ENCODE measurements at places on chromosomes 2 and 18.

GRCh38 chr2:68825866-68826265 lies 45.3 kb downstream of the BMP10 start:
- DNase-seq = no peak

DNA sequence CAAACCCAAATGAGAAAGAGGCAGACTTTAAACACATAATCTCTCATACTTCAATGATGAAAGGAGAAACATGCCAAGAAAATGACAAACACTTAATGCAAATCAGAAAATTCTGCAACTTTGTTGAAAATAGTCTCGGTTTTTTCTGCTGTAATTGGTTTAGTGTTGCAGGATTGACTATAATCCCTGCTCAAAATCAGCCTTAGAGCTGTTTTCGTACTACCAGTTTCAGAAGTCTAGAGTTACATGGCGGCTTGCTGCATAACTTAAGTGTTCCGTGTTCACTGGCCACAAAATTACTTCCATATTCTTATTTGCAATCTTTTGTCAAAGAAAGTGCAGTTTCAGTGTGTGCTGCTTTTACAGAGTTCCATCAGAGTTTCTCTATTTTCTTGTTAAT lies 48.9 kb upstream of the ITGAV start:
- no peak for DNase-seq

GRCh38 chr2:218006741-218007140 lies 3.9 kb upstream of the TNS1 start:
- no peak for DNase-seq

GRCh38 chr2:52347292-52347691 lies 1315.4 kb upstream of the NRXN1 start:
- DNase-seq = no peak

DNA sequence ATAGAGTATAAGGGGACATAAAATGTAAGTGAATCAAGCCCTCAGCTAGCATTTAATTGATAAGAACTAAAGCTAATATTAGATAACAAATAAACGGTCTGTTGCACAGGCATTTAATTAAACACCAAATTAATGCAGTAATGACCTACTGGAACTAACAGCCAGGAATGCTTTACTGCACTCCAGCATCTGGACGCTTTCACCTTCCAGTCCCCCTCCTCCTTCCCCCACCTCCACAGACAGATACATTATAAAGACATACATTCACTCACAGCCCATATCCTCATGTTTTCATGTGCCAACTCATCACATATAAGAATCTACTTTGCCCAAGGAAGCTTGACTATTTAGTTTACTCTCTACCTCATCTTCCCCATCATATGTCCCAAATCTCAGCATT lies 337.4 kb upstream of the PIK3C3 start:
- no peak for DNase-seq

GRCh38 chr2:138846216-138846821 lies 66.1 kb upstream of the NXPH2 start:
- no peak for DNase-seq

- peak; percentile 1 for DNase-seq
These were observed 59.6 kb downstream of the TRPM8 start for GRCh38 chr2:233976690-233977294.

DNA sequence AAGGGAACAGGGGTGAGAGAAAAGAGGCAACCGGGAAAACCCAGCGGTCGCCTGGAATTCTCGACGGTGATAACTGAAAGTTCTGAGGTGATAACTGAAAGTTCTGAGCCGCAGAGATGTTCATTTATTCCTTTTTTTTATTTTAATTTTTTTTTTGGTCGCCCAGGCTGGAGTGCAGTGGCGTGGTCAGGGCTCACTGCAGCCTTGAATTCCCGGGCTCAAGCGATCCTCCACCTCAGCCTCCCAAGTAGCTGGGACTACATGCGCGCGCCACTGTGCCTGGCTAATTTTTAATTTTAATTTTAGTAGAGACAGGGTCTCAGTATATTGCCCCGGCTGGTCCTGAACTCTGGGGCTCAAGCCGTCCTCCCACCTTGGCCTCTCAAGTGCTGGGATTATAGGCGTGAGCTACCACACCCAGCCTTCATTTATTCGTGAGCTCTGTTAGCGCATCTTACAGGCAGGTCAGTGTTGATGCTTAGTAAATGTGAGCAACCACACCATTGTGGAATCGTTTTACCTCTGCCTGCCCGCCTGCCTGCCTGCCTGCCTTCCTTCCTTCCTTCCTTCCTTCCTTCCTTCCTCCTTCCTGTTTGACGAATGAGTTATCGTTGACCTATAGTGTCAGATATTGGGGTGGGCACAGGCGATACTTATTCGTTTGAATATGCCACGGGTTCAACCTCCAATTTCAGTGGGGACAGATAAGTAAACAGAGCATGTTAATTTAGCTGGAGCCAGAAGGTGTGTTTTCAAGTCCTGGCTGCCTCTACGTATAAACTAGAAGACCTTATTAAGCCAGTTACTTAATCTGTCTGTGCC lies 557 bp upstream of the E2F6 start:
- no peak for DNase-seq

GRCh38 chr2:44005846-44006245 lies 10.1 kb upstream of the LRPPRC start:
- no peak for DNase-seq

DNA sequence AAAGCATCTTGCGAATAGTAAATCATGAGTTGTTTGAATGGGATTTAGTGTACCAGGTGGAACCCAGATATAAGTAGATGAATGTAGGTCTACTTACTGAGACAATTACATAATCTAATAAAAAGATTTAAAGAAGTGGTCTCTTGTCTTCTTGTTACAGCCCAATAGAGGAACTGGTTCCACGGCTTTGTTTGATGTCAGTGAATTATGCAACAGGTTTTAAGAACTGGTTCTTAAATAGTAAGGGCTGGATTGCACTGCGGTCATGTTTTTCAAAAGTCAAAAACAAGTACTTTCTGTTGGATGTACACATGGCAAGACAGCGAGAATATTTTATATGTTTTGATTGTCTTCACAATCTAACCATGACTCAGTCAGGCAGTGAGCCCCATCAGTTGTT lies 15.4 kb upstream of the SLC9A2 start:
- no peak for DNase-seq

- DNase-seq = no peak
These were observed 85.2 kb upstream of the GRB14 start for GRCh38 chr2:164706522-164706921.

DNA sequence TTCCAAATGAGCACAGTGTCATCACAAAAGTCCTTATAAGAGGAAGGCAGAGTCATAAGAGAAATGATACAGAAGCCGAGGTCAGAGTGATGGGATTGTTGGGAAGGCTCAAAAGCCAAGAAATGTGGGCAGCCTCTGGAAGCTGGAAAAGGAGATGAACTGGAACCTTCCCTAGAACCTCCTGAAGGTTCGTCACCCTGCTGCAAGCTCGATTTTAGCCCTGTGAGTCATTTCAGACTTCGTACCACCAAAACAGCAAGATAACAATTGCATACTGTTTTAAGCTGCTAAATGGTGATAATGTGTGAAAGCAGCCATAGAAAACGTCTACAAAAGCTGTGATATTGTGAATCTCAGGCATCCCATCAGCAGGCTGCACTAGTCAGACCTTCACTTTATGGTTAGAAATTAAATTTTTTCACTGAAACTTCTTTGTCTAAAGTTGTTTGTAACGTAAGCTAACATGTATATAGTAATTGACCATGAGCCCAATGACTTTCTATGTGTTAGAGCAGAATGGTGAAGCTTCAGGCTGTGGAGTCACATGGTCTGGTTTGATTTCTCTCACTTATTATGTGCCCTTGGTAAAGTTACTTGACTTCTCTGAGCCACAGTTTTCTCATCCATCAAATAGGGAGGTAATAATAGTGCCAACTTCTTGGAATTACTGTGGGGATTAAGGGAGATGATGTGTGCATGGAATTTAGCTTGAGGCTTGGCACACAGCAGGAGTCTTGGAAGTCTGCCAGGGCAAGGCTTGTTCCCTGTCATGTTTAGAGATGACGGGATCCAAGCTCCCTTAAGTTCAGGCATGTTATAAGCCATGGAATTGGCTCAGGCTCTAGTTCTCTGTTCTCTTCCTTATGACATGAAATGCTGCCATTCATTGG lies 132.0 kb upstream of the CCDC195 start:
- no peak for DNase-seq

GRCh38 chr2:233350708-233351107 lies 3.6 kb upstream of the DGKD start:
- DNase-seq = no peak

DNA sequence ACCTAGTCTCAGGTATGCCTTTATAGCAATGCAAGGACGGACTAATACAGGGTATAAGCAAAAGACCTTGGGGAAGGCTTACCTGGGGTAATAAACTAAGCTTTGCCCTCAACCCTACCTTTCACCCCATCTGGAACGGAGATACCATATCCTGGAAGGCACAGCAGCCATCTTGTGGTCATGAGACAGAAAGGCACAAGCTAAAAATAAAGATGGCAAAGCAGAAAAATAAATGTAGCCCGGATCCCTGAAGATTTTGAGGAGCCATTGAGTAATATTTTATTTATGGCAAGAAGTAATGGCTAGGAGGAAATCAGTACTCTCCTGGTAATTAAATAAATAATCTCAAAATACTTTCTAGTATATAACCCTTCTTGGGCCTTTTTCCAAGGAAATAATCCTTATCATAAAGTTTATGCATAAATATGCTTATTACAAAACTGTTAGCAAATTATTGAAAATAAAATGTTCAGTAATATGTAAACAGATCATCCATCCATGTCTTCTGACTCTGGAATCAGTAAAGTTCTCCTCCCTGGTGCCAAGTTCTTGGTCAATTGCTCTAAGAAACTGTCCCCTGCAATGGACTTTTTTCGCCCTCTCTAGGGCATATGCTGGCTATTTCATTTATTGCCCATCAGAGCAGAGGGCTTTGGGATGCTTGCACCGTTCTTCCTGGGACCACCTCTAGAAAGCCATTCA lies 198.7 kb downstream of the SPP2 start:
- no peak for DNase-seq

DNA sequence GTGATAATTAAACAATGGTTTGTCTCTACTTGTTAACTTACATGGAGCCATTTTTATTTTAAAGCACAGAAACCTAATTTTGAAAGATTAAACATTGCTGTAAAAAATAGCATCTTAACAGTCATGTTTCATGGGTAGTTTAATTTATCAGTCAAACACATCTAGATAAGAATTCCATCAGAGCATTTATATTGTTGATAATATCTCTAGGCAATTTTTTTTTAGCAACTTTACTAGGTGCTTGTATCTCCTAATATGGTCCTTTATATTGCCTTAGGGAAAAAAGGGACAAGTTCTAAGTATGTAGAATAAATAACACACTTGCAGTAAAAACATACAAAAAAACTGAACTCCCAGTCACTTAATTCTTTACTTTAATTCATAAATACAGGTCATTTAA lies 863 bp downstream of the CSRNP3 start:
- no peak for DNase-seq

DNA sequence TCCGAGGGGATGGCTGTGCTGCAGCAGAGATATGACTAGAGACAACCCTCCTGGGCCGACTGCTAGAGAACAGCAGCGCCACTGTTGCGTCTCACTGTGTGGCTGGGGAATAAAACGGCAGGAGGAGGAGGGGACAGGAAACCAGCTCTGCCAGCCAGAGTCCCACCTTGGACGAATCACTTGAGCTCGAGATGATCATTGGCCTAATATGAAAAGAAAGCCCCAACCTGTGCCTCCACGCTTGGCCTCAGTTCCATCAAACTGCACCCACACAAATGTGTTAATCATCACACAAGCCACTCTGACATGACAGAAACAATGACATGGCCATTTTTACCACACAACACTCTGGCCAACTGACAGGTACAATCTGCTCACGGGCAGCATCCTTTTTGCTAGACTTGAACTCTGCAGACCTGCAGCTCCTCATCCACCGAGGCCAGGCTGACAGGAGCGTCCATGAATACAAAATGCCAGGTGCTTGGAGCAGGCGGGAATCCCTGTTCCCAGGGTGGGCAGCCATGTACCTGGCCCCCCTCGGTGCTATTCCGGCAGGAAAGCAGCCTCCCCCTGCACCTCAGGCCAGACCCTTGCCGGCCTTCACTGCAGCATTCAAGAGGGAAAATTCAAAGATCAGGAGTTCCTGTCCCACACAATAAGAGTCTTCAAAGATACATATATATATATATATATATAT lies 52.3 kb downstream of the PARD6G start:
- DNase-seq = no peak

DNA sequence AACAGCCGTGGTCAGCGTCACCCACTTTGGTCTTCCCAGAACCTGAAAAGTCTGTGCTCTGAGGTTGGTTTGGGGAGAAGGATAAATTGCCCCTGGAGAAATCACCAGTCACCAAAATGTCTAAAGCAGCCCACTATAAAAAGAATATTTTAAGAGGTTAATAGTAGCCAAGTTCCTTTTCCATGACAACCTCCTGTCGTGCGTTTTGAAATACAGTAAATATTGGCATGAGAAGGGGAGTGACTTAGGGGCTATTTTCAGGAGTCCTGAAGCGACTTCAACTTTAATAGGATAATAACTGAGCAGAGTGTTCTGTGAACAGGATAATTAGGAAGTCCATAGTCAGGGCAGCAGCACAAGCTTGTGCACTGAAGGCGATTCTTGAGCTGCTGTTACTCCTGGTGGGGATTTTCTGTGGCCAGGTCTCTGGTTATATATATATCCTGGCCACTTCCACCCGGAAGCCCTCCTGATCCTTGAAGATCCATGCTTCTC lies 49.3 kb downstream of the RNF144A start:
- DNase-seq = no peak

DNA sequence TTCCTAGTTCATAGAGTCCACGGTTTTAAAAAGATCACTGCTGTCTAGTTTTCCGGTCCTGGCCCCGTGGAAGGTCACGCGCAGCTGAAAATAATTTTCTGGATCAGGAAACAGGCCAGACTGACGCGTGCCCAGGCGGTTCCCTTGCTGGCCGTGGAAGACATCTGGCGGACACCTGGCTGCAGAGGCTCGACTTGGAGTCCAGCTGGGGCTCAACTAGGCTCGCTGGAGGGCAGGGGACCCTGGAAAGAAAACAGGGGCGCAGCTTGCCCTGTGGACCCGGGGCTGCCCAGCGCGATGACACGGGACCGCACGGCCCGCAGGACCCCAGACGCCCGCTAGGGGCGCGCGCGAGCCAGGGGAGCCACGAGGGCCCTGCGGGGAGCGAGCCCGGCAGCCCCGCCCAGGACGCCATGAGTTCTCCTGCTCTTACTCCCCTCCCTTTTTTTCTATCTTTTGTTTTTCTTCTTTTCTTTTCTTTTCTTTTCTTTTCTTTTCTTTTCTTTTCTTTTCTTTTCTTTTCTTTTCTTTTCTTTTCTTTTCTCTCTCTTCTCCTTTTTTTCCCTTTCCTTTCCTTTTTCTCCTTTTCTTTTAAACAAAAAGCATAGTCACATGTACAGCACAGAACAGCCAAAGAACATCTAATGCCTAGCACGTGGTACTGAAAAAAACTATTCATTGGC lies 43.2 kb upstream of the UBE2F start:
- DNase-seq = no peak

GRCh38 chr18:76390452-76391035 lies 104.5 kb downstream of the ZNF516 start:
- no peak for DNase-seq

DNA sequence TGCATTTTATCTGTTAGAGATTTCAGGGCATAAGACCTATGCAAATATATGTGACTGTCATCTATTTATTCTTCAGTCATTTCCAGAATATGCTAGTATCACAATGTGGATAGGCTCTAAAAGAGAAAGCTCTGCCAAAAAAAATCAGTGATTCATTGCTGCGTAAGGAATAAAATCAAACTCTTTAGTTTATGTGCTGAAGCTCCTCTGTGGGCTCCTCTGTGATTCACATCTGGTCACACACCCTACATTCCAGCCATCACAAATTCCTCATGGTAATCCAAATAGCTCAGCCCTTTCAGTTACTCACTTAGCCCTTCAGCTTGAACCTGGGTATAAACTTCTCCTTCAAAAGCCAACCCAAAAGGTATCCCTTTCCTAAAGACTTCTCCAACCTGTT lies 21.4 kb downstream of the DLGAP1 start:
- no peak for DNase-seq

Data from CMK (cell line).